NCI-H226 (cell line): ENCODE measurements at places on chromosomes 3 and 15.

- no peak for DNase-seq
Observed at GRCh38 chr15:39586387-39587095, 5.7 kb downstream of the THBS1 start.

DNA sequence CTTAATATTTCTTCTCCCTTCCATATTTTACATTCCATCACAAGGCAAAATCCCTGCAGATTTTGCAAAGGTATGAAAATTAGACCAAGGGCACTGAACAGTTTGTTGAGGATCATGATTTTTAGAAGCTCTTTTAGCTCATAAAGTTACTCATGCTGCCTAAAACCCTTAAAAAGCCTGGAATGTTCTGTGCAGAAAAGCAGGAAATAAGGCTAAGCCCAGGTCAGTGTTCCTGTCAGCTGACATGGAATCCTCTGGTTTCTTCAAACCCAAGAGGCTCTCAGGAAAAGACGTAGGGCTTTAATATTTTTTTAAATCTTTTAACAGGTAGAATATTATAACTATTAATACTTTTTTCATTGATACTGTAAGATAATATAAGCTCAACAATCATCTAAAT, 8.2 kb downstream of the CBLB start:
- DNase-seq = no peak

- DNase-seq = no peak
Observed at GRCh38 chr3:148773805-148774204, 53.8 kb upstream of the CPB1 start.

- peak; percentile 20 for DNase-seq
Observed at GRCh38 chr3:40097131-40098117, 212.1 kb upstream of the EIF1B start.

GRCh38 chr3:50662408-50662807, 12.3 kb upstream of the DOCK3 start:
- DNase-seq = no peak

DNA sequence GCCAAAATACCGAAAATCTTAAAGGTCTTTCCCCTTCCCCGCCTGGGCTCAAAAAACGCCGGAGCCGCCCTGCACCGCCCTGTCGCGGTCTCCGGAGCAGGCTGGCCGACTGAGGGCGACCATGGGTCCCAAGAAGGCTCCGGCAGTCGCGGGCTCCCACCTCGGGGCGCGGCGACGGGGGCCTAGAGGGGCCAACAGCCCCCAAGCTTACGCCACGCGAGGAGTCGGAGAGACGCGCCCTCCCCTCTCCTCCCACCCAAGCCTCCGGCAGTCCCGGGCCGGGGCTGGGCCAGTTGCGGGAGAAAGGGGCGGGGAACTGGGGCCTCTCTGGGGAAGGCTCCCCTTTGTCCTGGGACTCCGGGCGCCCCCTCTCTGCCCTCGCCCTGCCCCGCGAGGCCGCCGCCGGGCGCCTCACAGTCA, 69.2 kb downstream of the GOLGA8B start:
- DNase-seq = peak; percentile 3

GRCh38 chr3:196735751-196736150, 3.9 kb upstream of the PAK2 start:
- DNase-seq = no peak

DNA sequence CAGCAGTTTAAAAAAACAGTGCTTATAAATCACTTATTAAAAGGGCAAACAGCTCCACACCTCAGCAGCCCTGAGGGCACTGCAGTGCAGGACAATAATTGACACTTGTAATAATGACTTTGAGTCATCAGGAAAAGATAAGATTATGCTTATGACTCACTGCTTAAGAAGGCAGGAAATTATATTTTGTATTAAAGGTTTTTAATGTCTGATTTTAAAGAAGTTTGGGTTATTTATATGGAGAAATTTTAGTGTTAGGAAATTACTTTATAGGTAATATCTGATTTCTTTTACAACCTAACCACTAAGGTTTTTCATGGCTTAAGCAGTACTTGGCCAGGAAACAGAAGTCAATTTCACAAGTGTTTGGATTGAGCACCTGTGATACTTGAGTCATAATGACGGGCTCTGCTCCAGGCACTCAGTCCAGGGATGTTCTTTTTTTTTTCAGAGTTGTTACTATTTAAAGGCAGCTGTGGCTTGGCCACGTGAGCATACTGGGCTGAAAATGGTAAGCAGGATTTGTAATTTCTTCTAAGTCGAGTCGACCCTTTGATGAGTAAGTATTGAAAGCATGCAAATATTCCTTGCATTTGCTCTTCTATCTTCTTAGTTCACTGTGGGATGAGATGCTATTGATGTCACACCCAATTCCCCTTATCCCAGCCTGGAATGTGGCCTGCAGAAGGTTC, 21.6 kb upstream of the SLC6A20 start:
- DNase-seq = peak; percentile 81

GRCh38 chr3:138459619-138460535, 25.5 kb downstream of the ESYT3 start:
- DNase-seq = no peak
